AG09319 (cell line): ENCODE measurements at places on chromosomes 5 and 9.

GRCh38 chr5:108634010-108634616 lies 113.6 kb upstream of the FER start:
- DNase-seq = no peak

DNA sequence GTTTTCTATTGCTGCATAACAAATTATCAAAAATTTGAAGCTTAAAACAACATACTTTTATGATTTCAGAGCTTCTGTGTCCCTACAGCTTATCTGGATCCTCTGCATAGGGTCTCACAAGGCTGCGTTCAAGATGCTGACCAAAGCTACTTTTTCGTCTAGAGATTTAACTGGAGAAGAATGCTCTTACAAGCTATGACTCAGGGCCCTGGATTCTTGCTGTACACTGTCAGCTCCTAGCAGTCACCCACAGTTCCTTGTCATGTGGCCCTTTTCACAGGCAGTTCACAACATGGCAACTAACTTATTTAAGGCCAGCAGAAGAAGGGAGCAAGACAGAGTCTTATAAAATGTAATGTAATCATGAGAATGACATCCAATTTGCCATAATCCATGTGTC lies 70.8 kb upstream of the FAM174A start:
- DNase-seq = no peak

- DNase-seq = no peak
Measured at GRCh38 chr9:14312719-14313377, 1.1 kb downstream of the NFIB start.

GRCh38 chr5:170489199-170489598 lies 14.6 kb upstream of the KCNIP1 start:
- DNase-seq = no peak

GRCh38 chr5:17992291-17992690 lies 358.0 kb downstream of the TAF11L14 start:
- DNase-seq = no peak

GRCh38 chr9:72858089-72858912 lies 94.6 kb downstream of the ALDH1A1 start:
- no peak for DNase-seq

GRCh38 chr5:89307972-89308371 lies 425.0 kb upstream of the MEF2C start:
- DNase-seq = no peak
